ENCODE measurements at places on chromosomes 2 and 18.

DNA sequence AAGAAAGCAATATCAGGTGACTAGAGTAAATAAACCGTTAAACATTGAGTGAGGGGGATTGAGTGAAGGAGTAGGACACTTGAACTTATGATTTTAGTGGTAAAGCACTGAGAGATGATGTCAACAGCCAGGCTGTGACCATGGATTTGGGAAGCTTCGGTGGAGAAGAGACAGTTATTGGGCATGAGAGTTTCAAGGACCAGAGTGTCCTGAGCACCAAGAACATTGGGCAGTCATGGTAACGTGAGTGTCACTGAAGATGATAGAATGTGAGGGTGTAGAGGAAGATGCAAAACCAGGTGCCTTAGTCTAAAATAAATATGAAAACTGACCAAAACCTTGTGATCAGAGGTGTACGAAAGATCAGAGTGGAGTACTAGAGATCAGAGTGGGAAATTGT, 248.1 kb downstream of the ASXL3 start:
- no peak for DNase-seq

- no peak for DNase-seq
These were observed 208.9 kb downstream of the ZEB2 start for GRCh38 chr2:144310889-144311608.

DNA sequence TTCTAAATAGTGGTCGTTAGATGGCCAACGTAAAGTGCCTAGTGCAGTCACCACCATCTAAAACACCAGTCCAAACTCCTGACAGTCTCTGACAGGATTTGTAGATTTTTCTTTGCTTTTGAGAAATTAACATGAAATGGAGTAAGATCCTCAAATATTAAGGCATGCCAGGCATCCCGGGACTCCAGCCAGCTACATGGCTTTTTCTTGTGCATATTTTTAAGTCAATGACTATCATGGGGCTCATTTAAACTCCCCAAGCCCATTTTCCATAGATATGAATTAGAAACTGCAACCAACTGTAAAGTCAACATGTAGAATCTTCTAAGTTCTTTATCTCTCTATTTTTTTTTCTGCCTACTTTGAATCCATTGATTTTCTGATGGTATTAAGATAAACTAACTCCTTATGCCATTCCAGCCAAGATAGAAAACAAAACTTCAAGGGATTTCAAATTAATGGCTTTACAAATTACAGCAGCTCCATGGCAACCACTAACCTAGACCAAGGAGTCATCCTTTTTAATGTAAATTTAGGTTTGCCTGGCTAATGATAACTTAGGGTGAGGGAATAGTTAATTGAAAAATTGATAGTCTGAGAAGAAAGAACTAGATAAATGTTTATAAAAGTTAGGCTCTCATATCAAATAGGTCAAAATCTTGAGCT, 764.1 kb upstream of the NXPH2 start:
- DNase-seq = no peak

DNA sequence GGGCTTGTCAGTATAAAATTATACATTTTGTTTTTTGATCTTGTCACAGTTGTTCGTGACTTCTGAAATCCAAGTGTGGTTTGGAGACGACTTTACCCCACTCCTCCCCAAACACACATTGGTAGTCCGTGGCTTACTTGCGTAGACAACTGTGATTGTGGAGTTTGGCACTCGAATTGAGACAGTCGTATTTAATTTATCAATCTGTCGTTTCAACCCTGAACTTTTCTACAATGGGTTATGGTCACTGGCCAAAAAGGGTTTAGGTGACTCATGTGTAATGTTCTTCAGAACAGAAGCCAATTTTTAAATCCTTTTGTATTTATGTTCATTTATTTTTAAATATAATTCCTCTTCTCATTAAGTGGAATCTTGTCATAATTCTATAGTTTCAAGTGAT, 129.9 kb downstream of the SPTBN1 start:
- no peak for DNase-seq

DNA sequence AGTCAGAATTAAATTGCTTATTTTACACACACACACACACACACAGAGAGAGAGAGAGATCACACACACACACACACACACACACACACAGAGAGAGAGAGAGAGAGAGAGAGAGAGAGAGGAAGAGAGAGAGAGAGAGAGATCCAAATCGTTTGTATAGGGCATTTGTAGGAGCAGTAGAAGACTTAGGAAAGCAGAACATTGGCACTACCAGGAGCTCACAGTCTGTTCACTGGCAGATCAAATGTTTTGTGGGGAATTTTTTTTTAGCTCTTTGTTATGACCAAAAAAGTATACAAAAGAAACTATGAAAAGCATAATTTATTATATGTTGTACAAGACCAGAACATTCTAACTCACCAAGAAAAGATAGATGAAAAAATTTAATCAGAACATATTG, 81.8 kb downstream of the MBD5 start:
- DNase-seq = no peak

DNA sequence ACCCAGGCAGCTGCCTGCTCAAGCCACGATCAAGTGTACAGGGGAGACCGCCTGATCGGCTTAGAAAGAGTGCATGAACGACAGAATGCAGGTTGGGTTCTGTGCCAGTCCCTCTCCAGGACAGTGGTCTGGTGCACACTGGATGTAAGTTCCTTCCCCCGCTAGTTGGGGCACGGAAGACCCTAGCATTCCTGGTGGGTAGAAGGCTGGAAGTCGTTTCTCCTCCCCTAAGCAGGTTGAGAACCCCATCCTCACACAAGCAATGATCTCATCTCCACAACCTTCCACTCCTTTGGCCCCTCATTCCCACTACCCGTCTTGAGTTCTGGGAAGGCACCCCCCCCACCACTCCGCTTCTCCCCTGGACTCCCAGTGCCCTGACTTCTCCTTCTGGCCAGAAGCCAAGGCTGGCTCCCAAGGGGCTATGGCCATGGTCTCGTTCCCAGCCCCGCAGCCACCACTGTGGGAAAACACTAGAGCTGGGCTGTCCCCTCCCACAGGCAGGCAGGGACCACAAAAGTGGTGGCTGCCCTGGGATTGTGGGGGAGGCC, 1.4 kb upstream of the ANKRD39 start:
- no peak for DNase-seq

- DNase-seq = no peak
These were observed 17.1 kb downstream of the SLC8A1 start for GRCh38 chr2:40434731-40435271.

- peak; percentile 76 for DNase-seq
These were observed 17.9 kb downstream of the CAPN10 start for GRCh38 chr2:240604291-240604938.

- DNase-seq = no peak
These were observed 31.7 kb upstream of the ASPRV1 start for GRCh38 chr2:69993048-69993565.

DNA sequence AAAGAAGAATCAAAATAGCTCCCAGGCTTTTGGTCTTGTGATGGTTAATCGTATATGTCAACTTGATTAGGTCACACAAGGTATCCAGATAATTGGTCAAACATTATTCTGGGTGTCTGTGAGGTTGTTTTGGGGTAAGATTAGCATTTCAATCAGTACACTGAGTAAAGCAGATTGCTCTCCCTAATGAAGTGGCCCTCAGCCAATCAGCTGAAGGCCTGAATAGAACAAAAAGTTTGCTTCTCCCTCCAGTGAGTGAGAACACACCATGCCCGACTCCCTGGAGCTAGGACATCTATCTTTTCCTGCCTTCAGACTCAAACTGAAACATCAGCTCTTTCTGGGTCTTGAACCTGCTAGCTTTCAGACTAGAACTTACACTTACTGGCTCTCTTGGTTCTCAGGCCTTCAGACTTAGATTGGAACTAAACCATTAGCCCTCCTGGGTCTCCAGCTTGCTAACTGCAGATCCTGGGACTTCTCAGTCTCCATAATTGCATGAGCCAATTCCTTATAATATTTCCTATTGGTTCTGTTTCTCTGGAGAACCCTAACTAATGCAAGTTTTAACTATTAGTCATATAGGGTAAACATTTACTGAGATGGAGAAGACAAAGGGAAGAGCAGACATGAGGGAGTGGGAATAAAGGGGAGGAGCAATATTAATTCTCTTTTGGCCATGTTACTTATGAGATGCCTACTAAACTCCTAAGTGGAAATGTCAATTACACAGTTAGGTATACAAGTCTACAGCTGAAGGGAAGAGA, 25.5 kb downstream of the LNPK start:
- no peak for DNase-seq

- DNase-seq = no peak
These were observed 98.5 kb upstream of the HAAO start for GRCh38 chr2:42890791-42891355.

DNA sequence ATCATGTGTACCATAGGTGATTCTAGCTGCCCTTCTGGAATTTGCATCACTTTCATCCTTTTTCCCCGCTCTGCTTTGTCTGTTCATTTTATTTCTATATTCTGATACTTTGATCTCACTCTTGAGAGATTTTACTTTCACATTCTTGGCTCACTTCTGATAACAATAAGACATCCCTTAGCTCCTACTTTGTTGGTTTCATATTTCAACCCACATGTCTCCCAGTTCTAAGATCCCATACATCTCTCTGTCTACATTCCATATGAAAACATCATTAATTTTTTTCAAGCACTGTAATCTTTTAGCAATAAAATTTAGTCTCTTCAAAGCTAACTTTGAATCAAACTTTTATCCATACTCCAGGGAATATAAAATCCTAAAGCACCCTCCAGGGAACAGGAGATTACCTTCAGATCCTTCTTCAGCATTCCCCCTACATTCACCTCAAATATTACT, 75.6 kb downstream of the COL3A1 start:
- DNase-seq = no peak

GRCh38 chr2:28068088-28068487, 177.6 kb downstream of the BABAM2 start:
- DNase-seq = no peak

DNA sequence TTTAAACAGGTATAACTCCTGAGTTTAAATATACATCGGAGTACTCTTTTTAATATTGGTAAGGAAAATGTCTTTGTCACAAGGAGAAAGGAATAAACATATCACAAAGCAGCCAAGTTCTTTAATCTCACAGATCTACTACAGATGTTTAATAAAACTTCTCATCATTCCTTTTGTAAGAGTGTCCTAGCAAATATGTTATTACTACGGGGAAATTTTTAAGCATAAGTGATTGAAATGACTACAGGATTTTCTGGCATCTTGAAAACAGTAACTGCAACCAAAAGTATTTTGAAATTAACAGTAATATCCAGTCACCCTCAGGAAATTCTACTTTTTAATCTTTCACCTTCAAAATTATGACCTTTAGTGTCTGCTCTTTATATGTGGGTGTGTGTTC, 403.1 kb downstream of the IRS1 start:
- DNase-seq = no peak

DNA sequence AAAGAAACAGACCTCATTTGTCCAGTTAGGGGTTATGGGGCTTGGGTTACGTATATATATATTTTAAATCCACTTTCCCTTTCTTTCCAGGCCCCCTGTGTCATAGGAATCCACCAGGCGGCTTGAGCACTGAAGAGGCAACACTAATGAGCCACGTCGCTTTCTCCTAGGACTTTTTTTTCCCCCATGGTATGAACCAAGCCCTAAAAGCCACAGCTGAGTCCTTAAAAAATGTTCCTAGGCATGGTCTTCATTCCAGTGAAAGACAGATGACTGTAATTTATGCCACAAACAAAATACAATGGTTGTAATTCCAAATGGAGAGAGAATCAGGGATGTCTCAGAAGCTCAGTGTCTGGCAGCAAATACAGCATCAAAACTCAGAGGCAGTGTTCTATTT, 146.8 kb downstream of the EPHA4 start:
- no peak for DNase-seq

- DNase-seq = peak; percentile 45
These were observed 189.5 kb downstream of the CTIF start for GRCh38 chr18:48728204-48728833.

GRCh38 chr2:14220101-14220500, 412.4 kb upstream of the LRATD1 start:
- DNase-seq = no peak

DNA sequence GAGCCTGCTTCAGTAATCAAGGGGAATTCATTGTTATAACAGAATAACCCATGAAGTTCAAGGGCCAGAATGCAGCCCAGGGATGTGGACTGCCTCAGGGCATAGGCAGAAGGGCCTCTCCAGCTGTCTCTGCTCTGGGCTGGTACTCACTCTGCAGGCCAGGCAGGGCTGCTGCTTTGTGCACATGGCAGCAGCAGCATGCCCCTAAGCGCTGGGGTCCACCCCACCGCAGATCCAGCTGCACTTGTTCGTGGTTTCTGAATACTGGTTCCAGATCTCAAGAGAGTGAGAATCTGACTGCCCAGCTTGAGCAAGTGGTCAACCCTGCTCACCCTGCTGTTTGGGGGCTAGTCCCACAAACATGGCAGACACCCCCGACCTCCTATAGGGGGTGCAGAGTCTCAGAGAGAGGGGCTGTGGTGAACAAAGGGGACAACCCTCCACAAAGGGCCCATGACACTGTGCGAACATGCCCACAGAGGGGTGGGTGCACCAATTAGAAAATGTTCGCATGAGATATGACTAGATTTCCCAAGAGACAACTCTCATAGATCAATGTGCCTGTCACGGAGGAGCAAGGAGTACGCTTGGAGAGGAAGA, 87.3 kb downstream of the ACTR3 start:
- no peak for DNase-seq

GRCh38 chr2:218698885-218699284, 11.8 kb upstream of the TTLL4 start:
- no peak for DNase-seq

- no peak for DNase-seq
These were observed 7.4 kb upstream of the FHL2 start for GRCh38 chr2:105406221-105406620.

- DNase-seq = no peak
These were observed 242.3 kb upstream of the FOSL2 start for GRCh38 chr2:28150236-28150915.

- no peak for DNase-seq
These were observed 33.3 kb downstream of the ABI2 start for GRCh38 chr2:203361495-203361894.

DNA sequence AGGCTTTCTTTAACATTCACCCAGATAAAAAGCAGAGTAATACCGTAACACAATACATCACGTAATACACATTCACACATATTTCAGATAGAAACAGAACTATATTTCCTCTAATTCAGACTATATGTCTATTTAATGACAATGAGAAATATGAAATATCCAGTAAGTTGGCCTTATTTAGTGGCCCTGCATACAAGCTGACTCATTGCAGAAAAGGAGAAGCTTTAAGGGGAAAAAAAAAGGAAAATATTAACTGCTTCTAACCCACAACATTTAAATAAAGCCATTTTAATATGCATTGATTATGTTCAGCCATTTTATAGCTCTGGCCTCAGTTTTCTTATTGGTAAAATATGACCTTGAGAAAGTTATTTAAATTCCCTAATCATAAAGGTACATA, 94.8 kb downstream of the PPP1R1C start:
- no peak for DNase-seq

GRCh38 chr2:77310416-77310815, 211.8 kb downstream of the LRRTM4 start:
- no peak for DNase-seq

Measured in CMK (cell line).